ENCODE measurements at places on chromosomes 12 and 14. TPM values are rescaled to one million over a fixed set of nuclear protein-coding genes. Genes with fewer than 3 reads are reported as not detected.

DNA sequence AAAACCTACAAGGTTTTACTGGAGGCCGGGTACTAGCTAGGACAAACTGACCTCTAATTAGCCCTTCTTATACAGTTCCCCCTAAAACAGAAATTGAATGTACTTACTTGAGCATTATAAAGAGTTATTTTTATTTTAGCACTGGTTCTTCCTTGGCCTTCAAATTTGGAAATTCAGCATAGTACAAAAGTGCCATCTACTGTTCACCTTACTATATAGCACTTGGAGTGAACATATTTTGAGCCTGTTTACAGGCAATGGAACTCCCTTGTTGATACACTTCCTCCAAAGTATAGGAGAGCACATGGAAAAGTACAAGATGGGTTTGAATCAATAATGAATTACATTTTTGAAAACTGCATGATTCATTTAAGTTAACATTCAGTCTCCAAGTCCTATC is 3.9 kb upstream of the POC1B start:
- no peak for DNase-seq

GRCh38 chr14:95910628-95911027 is 34.0 kb downstream of the TUNAR start:
- no peak for DNase-seq

Gene COL2A1
- 0.13 TPM for total RNA-seq

Gene IFNG-AS1
- total RNA-seq, result 0.19 TPM
